ENCODE measurements at places on chromosomes 12 and 14.

- DNase-seq: no peak
These were observed 146.6 kb downstream of the RBM19 start for GRCh38 chr12:113819495-113819894.

DNA sequence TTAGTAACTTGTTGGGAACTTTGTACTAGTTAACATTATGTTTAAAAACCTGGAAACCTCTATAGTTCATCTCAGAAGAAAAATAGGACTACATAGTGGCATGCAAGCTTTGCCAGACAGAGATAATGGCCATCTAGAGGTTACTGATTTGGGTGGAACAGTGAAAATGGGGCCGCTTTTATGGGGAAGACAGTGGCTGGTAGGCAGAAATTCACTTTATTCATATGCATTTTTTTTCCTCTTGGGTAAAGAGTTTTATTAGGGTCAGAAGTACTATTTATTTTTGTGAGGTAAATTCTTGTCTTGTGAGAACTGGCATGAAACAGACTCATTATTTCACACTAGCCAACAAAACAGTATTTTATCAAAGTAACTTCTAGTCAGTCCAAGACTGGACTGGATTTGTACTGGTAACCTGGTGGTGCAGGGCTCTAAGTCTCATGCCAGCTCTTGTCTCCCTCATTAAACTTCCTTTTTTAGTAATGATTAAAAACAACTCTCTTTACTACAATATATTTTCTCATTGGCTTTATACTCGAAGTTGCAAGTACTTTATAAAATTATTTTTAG is 345.8 kb downstream of the RAD51B start:
- no peak for DNase-seq

DNA sequence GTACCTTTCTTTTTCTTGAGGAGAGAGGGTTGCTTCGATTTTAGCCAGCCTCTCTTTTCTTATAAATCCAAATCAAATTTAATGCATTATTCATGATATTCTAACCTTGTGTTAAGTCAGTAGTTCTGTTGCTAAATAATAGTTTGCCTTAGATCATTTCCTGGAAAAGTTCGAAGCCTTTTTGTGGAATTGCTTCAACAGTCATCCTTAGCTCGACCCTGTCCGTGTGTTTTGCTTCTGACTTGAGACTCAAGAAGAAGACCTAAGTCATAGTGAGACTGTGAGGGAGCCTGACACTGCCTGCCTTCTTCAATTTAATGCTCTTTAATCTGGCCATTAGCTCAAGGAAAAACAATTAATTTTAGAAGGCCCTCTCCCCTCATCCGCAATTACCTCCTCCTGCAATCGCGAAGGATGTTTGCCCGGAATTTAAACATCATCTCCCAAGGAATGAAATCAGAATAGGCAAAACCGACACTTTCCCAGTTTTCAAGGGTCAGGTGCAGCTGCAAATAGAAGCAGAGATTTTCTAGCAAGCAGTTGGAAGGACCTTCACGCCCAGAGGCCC is 453 bp upstream of the SLC4A8 start:
- DNase-seq: no peak

GRCh38 chr12:27528788-27529187 is 4.8 kb downstream of the PPFIBP1 start:
- DNase-seq: no peak

- DNase-seq: no peak
These were observed 55.0 kb upstream of the PSMC1 start for GRCh38 chr14:90201344-90201743.

- no peak for DNase-seq
These were observed 6.7 kb upstream of the ALDH2 start for GRCh38 chr12:111759991-111760390.

DNA sequence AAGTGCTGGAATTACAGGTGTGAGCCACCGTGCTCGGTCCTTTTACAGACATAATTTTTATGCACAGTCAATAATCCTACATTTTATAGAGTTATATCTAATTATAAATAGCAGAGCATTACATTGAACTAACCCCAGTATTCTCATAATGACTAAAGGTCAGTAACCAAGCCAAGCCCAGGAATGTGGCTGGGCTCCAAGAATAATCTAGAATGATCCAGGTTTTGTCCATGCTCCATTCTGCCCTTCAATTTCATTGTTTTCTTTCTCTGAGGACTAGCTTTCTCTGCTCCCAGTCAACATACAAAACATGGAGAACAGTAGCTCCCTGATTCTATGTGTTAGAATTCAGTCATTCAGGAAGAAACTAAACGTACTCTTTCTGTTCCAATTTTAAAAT is 92.1 kb upstream of the KRR1 start:
- no peak for DNase-seq

- DNase-seq: no peak
These were observed 51.6 kb downstream of the PLEKHG3 start for GRCh38 chr14:64755781-64756221.

- no peak for DNase-seq
These were observed 300.5 kb downstream of the RMST start for GRCh38 chr12:97763113-97763512.

DNA sequence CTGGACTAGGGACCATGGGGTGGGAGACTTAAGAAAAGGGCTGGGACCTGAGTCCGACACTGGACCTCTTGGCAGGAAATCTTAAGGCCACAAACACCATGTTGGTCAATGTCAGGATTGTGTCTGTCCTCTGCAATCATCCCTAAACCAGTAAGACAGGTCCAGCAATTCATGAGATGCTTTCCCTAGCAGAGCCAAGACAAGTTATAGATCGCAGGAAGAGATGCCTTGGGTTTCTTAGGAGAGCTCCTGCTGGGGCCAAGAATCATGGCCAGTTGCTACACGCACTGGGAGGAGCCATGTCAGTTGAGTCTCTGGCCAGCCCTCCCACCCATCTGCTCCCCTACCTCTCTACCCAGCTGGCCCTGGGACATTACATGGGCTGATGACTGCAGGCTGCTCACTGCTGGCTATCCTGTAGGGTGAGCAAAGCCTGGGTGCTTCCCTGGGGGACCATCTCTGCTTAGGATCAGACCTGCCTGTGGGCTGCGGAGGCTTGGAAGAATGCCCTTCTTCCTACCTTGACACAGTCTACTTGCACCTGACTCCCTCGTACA is 14.2 kb downstream of the PLEKHH1 start:
- no peak for DNase-seq

GRCh38 chr12:61915420-61915819 is 344.8 kb upstream of the USP15 start:
- DNase-seq: no peak

GRCh38 chr14:99476864-99477263 is 3.8 kb downstream of the SETD3 start:
- no peak for DNase-seq

GRCh38 chr12:50785406-50786001 is 21.6 kb downstream of the ATF1 start:
- DNase-seq: no peak

- DNase-seq: no peak
These were observed 826 bp upstream of the CACNA1C start for GRCh38 chr12:2051700-2052621.

DNA sequence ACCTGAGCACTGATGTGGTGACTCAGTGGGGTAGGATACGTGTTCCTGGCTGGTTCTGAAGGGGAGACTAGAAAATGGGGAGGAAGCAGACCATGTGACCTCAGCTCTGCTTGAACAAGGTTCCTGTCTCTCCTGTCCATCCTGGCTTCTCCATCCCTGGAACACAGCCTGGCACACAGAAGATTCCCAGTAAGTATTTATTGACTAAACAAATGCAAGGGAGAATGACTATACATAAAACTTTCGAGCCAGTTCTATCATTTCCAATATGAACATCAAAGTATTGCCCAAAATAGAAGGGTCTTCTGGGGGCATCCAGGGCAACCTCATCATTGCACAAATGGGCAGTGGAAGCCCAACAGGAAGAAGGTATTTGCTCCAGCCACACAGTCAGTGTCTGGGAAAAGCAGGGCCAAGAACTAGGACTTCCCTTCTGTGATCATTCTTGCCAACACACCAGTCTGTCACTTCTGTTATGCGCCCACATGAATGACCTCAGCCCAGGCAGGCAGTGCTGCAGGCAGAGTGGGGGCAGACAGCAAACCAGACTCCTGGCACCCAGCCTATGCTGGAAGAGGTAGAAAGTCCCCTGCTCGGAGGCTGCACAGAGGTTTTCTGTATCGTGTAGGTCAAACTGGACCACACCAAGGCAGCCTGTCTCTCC is 5.6 kb upstream of the SERPINA9 start:
- no peak for DNase-seq

- DNase-seq: no peak
These were observed 48.7 kb downstream of the CPM start for GRCh38 chr12:68884251-68884650.

DNA sequence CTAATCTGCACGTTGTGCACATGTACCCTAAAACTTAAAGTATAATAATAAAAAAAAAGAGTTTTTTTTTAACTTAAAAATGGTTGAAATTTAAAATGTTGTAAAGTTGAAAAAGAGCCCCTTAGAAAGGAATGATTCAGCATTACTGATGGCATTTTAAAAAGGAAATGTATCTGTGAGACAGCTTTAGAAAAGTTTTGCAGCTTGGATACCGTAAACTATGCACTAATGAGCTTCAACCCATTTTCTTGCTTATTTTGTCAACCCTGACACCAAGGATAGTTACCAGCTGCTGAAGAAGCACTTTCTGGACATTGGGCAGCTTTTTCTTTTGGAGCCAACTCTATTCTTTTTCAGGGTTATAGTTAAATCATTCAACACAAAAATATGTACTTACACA is 4.3 kb downstream of the BICD1 start:
- no peak for DNase-seq

DNA sequence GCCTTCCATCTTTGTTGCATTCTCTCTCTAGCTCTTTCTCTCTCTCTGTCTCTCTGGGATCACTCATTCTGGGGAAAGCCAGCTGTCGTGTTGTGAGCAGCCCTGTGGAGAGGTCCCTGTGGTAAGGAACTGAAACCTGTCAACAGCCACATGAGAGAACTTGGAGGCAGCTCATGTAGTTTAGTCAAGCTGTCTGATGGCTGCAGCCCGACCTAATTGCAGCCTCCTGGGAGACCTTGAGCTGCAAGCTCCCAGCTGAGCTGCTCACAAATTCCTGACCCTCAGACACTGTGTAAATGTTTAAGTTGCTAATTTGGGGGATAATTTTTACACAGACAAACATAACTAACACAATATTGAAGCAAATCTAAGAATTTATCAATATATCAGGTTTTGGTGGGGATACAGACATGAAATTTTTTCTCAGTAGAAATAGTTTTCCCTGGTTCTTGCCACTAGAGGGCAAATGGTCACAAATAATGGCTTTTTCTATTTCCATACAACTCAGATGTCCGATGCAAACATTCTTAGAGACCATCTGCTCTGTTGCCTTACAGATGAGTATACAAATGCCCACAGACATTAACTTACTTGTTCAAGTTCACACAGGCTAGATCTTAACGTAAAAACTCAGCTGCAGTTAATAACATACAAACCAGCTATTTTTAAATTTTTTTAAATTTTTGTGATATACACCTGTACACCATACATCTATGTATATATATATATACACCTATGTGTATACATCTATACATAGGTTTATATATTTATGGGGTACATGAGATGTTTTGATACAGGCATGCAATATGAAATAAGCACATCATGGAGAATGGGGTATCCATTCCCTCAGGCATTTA is 15.5 kb upstream of the KRR1 start:
- no peak for DNase-seq

GRCh38 chr14:103282932-103283331 is 51.1 kb upstream of the EIF5 start:
- no peak for DNase-seq

DNA sequence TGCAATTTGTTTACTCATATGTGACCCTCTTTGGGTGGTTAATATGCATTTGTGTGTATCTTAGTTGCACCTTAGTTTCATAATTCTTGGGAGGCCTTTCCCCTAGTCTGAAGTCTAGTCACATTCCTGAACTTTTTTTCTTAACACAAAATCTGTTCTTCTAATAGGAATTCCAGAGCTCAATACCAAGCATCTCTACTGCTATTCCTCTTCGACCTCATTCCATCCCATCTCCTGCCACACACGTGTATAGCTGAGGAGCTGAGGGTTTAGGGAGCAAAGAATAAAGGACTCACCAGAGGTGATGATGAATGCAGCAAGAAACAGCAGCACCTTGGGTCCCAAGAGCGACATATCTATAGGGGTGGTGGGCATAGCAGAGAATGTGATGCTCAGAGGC is 875 bp downstream of the MFAP5 start:
- no peak for DNase-seq

- DNase-seq: no peak
These were observed 41.5 kb downstream of the KIF21A start for GRCh38 chr12:39401459-39401858.

DNA sequence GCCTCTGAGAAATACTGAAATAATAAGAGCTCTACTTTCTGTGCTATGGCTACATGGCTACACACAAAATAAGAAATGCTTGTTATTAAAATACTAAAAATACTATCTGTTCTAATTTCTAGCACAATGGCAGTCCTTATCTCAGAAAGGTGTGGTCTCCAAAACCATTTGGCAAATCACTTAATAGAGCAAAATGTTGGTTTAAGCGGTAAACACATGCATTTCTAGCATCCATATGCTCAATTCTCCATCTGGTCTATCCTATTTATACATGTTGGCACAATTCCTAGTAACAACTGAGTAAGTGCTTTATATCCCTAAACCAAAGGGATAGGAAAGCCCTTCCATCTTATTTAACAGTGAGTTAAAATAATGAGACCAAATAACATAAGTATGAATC is 107.0 kb downstream of the PAPLN start:
- DNase-seq: no peak

DNA sequence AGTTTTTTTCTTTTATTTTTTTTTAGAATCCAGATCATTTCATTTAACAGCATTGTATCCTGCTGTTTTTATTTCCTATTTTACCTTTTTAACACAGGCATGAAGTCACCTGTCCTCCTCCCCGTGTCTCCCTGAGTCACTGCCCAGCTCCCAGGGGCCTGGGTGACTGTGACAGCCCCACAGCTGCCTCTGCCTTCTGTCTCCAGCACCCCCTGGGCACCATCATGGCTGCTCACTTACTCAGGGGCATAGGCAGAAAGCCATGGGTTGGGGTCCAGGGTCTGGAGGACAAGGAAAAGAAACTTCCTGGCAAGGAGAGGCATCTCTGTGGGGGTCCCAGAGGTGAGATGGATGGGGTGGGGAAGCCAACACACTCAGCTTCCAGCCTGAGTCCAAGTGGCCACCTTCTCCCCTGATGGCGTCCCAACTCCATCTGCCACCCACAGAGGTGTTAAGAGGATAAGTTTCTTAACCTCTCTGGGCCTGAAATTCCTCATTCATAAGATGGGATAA is 25.3 kb downstream of the TMEM63C start:
- DNase-seq: no peak

- DNase-seq: no peak
These were observed 155.4 kb upstream of the NEDD1 start for GRCh38 chr12:96751626-96752025.

- no peak for DNase-seq
These were observed 83.7 kb downstream of the DPF3 start for GRCh38 chr14:72810201-72810600.

GRCh38 chr12:124921200-124922031 is 7.0 kb upstream of the UBC start:
- DNase-seq: no peak

DNA sequence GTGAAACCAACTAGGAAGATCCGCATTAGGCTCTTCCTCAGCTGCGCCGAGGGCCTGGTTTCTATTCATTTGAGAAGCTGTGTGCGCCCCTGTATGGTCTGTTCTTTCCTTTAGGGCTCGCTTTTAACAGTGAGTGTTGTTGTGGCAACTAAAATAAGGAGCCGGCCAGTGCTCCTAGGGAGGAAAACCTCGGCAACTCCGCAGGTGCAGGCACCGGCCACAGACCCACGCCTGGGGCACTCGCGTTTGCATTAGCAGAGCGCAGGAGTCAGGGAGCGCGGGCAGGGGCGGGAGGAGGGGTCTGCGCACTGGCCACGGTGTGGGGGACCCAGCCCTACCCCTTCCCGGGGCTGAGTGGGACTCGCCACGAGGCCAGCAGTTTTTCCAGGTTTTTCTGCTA is 50.5 kb downstream of the STX2 start:
- no peak for DNase-seq
